ENCODE measurements at places on chromosomes 7 and 10.

DNA sequence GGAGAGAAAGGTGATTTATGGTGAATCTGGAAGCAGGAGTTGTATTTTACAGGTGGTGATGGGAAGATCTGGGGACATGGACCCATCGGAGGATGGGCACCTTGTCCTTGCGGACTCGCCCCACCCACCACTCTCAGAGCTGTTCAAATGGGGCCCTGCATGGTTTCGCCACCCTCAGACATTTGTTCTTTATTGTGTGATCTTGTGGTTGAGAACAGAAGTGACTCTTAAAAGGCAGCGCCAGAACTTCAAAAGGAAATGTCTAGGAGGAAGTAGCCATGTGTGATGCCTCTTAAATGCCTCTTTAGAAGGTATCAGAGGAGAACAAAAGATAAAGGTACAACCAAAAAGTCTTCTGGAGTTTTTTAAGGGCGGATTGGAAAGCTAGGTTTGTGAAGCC, 205.7 kb downstream of the KIAA1217 start:
- DNase-seq = no peak

DNA sequence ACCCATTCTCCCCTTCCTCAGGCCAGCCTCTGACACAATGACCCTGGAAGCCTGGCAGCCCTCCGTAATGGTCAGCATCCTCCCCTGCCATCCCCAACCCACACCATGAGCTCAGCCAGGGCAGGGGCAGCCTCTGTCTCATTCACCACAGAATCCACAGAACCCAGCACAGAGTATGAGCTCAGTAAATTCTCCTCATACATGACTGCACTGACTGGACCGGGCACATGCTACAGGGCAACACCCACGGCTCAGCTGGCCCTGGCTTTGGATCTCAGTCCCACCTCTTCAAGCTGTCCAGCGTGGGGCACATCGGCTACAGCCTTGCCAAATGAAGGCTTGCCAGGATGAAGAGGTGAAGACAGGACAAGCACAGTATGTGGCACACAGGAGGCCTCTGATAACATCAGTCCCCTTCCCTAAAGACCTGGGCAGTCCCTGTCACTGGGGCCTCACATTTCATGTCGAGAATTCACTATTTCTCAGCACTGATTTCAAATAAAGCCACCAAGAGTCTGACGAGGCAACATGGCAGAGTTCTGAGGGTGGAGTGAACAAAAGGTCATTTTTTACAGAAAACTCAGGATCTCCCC, 7.9 kb downstream of the GPRIN2 start:
- no peak for DNase-seq

DNA sequence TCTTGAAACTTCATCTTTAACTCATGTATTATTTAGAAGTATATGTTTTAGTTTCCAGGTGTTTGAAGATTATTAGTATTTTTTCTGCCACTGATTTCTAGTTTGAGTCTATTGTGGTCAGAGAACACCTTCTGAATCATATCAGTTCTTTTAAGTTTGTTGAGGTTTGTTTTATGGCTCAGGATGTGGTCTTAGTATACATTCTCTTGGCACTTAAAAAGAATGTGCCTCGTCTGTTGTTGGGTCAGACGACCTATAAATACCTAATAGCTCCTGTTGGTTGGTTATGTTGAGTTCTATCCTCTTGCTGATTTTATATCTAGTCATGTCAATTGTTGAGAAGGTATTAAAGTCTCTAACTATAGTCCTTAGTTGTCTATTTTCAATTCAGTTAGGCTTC, 15.9 kb downstream of the TDRD1 start:
- DNase-seq = no peak

DNA sequence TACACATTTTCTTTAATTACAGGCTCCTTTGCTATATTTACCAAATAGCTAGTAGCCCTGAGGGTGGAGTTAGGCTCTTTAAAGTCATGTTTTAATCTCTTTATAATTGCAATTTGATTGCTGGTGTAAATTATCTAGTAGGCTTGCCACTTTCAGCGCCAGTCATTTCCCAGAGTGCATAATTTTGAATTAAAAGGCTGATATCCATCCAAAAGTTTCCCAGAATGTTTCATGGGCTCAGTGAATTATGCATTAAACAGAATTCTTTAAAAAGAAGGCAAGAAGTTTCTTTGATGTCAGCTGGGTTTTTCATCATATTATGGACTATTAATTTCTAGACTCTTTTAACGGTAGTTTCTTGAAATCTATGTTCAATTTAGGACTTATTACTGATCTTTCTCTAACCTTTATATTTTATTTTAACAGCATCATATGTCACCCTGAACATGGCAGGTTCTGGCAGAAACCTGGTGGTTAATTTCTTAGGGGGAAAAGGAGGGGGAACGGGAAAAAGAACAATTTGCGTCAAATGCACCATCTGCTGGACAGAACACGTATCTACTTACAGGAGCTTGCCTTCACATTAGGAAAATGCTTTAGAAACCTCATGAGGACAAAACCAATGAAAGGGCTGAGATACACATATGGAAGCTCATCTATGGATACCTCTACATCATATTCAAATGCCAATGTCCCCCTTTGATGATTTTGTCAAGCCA, 171.1 kb downstream of the GRM3 start:
- no peak for DNase-seq

GRCh38 chr7:28160551-28160991, 20.0 kb downstream of the JAZF1 start:
- DNase-seq = no peak

GRCh38 chr10:47152861-47153349, 147.1 kb upstream of the GDF10 start:
- no peak for DNase-seq

DNA sequence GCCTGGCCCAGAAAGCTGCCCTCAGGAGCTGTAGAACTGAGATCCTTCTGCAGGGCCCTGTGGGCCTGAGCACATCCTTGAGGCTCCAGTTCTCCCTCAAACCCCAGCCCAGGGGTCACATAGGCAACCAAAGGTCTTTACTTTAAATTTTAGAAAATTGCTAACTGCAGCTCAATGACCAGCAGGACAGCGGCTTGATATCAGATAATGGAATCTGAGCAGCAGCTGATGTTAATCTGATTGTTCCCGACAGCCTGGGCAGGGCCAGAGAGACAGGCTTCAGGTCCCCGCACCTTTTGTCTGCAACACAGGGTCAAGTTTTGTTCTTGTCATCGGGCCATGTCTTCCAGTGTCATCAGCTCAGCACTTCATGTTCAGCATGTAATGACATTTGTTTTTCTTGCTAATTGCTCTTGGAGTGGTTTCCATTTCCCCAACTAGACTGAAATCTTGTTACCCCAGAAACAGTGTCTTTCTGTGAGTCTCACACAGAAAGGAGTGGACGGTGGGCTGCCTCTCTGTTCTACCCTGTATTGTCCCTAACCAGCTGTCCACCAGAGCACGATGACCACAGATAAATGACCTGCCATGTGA, 91.0 kb downstream of the PAXIP1 start:
- DNase-seq = no peak

GRCh38 chr7:65338346-65338745, 35.3 kb upstream of the ZNF92 start:
- DNase-seq = no peak

- DNase-seq = no peak
These were observed 7.1 kb downstream of the BAG3 start for GRCh38 chr10:119658274-119658673.

Measured in activated gamma-delta T cell treated with anti-CD3 and anti-CD28 coated beads, Interleukin-2, amount 50 U/mL, for 16 hours (primary cell).